ENCODE measurements at places on chromosomes 11 and 22.

GRCh38 chr11:93099806-93100205 lies 98.0 kb downstream of the SLC36A4 start:
- no peak for DNase-seq

DNA sequence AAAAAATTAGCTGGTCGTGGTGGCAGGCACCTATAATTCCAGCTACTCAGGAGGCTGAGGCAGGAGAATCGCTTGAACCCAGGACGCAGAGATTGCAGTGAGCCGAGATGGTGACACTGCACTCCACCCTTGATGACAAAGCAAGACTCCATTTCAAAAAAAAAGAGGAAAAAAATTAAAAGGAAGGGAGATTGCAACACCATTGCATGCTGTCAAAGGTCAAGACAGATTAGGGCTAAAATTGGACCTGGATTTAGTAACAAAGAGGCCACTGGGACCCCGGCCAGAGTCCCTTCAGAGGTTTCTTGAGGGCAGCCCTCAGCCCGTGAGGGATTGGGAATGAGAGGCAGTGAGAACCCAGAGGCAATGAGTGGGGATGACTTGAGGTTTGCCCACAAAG lies 8.2 kb upstream of the MAFF start:
- DNase-seq = no peak

DNA sequence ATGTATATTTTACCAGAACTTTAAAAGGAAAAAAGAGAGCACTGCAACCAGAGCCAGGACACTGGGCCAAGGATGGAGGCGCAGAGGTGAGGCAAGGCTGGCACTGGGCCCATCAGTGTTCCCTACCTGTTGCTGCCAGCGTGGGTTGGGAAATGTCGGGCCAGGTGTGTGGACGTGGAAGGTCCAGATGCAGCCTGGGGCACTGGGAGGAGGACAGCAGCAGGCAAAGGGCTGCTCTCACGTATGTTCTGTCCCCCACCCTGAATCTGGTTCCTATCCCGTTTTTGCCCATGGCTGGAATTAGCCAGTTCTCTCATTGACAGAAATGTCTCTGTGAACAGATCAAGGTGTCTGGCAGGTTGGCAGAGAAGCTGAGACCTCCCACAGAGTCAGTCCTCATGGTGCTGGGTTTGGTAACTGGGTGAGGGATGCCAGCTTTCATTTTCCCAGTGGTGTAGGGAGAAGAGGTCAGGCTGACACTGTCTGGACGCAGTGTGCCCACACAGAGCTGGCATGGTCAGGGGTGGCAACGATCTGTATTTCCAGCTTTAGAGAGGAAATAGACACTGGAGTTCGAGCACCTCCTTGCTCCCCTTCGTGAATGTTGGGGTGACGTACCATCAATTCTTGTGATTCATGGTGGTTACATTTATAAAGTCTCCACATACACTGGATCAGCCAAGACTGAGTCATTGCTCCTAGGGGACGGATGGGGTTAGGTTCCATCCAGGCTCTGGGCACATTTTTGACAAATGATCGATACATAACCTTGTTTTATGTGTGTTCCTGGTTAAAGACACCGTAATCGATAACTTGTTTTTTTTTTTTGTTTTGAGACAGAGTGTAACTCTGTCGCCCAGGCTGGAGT lies 4.3 kb upstream of the PNPLA3 start:
- no peak for DNase-seq

DNA sequence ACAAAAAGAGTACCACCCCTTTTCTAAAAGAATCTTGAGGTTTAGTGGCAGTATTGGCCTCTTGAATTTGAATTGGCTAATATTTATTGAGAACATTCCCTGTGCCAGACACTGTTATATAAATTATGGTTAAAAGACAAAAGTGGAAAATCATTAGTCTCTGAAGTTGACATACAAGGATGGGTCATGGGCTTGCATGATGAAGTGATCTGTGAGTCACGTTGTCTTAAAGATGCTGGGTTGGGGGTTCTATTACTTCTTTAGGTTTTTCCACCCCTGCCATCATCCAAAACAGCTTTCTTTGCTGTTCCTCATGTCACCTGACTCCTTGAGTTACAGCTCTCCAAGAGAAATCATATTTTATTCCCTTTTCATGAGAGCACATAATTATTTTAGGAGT lies 85.0 kb downstream of the CD44 start:
- DNase-seq = no peak

- no peak for DNase-seq
Measured at GRCh38 chr11:76185931-76186401, 20.3 kb downstream of the WNT11 start.

DNA sequence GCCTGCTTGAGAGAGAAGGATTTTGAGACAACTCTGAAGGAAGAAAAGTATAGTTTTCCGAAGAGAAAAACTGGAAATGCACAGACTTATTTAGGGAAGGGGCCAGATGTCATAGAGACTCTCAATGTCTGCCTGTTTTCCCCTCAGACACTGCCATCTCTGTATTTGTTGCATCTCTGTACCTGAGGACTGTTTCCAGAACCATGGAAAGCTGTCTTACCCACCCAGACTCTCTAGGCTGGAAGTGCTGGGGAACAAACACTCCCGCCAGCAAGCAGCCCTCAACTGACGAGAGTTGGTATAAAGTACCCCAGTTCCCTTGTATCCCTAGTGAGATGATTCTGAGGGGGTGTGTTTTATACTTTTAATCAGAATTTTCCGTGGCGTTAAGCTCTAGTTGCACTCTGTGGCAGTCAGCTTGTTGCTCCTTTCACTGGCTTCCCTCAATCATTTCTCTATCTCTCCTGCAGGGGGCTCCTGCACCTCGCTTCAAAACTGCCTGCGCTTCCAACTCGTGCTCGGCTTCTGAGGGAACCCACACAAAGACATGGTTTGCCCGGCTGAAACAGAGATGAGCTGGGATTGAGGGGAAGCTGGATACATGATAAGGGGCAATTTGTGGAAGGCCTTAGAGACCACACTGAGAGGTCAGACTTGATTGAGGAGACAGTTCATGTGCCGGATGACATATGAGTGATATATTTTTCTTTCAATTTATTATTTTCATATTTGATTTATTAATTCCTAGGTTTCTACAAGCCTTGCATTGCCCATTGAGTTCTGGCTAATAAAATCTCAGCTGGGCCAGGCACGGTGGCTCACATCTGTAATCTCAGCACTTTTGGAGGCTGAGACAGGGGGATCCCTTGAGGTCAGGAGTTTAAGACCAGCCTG lies 36.9 kb upstream of the CLPB start:
- peak; percentile 19 for DNase-seq

GRCh38 chr11:894575-895201 lies 15.9 kb downstream of the CHID1 start:
- DNase-seq = no peak

DNA sequence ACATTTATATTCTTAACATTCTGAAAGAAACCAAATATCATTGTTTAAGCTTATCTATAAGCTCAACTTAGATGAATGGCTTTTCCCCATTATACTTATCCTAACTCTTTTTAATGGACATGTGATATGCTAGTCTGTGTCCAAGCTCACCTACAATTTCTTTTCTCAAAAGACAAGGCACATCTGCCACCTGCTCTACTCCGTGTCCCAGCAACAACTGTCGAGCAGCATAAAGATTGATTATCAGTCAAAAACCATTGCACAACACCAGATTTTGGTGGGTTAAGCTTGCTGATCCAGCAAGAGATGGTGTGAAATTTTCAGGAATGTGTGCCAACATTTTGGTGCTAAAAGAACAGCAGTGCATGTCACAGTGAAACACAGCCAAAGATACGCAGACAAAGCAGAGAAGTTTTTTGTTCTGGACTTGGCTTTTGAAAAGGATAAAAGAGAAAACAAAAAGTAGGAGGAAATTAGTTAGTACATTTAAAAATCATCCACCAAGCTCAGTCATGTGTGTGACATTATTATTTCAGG lies 65.8 kb downstream of the DCDC1 start:
- DNase-seq = no peak

- DNase-seq = no peak
Measured at GRCh38 chr11:77346906-77347603, 45.6 kb upstream of the GDPD4 start.

GRCh38 chr22:25775531-25775930 lies 33.5 kb downstream of the MYO18B start:
- no peak for DNase-seq

Measured in T-helper 1 cell (primary cell).